ENCODE measurements at places on chromosomes 1 and 21.

DNA sequence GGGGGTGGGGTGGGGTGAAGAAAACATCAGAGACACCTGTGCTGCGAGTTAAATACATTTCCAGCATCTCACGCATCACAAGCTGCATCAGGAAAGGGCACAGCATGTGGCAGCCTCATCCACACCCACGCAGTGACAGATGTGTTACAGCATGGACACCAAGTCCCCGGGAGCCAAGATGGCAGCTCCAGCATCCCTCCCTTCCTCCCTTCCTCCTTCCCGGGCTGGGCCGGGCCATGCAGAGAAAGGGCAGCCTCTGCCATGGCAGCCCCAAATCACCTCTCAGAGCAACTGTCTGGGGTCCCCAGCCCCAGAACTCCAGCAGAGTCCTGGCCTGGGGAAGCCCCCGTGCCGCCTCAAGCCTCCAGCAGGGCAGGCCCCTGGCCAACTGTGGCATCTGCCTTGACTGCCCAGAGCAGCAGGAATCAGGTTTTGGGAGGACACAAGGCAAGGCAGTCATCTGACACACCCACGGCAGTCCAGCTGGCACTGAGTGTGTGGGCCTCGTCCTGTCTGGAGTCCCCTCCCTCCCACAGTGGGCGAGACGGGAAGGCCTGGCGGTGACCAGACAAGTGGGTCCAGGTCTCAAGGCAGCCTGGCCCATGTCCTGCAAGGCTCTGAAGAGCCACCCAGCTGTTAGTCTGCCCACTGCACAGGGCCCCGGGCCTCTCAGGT lies 6.2 kb downstream of the SMIM1 start:
- DNase-seq = no peak

DNA sequence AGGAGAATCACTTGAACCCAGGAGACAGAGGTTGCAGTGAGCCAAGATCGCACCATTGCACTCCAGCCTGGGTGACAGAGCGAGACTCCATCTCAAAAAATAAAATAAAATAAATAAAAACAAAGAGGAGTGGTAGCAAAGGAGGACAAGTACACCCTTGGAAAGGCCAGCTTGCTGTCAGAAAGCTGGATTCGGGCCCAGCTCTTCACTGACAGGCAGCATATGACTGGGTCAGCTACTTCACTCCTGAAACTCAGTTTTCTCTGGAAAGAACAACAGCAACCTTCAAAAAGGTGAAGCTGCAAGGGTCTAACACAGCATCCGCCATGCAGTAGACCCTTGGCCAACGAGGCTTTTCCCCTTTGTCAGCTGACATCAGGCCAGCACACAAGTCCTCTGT lies 156.0 kb upstream of the TIAM1 start:
- no peak for DNase-seq

DNA sequence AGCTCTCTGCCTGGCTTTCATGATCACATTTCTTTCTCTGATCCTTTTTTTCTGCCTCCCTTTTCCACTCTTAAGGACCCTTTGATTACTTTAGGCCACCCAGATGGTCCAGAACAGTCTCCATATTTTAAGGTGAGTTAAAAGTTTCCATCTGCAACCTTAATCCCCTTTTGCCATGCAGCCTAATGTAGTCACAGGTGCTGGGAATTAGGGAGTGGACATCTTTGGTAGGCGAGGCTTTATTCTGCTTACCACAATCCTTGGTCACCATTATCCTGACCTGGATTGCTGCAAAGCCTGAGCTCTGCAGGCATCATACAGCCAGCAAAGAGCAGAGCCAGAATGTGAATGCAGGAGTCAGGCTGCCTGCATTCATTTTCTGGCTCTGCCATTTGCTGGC lies 95.9 kb downstream of the XCL2 start:
- DNase-seq = no peak

DNA sequence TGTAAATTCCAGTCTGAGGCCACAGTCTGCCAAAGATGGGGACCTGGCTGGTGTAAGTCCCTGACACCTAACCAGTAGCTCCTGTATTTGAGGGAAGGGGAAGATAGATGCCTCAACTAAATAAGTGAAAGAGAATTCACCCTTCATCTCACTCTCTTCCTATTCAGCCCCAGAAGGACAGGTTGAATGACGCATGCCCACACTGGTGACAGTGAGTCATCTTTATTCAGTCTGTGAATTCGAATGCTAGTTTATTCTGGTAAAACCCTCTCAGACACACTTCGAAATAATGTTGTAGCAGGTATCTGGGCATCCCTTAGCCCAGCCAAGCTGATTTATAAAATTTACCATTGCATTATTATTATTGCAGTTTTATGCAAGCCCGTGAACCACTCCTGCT lies 617.0 kb upstream of the PRMT6 start:
- DNase-seq = no peak

GRCh38 chr1:148264374-148265276 lies 112.5 kb upstream of the NBPF11 start:
- DNase-seq = peak; percentile 6

GRCh38 chr1:54557671-54558355 lies 9.8 kb downstream of the ACOT11 start:
- DNase-seq = no peak

DNA sequence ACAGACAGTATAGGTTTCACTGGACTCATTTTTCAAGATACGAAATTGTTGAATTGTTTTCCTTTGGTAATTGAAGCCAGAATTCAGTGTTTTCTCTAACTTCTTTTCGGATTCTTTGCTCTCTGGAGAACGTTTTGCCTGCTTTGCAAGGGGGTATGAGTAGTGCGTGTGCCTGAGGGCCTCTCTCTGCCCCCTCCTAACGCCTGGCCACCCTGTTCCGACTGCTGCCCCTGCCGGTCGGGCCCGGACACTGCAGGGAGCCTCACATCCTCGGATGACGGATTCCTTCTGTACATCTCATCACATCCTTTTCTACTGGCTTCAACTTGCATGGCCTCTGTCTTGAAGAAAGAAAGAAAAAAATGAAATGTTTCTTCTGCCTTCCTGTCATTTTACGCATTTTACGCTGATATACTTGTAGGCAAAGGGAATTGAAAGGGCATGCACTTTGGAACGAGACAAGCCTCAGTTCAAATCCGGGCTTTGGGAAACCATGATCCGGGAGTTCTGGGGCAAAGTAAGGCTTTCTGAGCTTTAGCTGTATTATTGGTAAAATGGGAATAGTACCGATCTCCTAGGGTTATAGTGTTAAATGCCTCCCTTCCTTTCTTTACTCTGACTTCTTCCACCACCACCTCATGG lies 65.1 kb downstream of the DISC1 start:
- no peak for DNase-seq

GRCh38 chr21:36698981-36699545 lies at the start of gene SIM2:
SIM2 (plus strand) TSS chr21:36699115; CDS start chr21:36699747, 632 bp downstream.
- DNase-seq = peak; percentile 46

GRCh38 chr1:184686540-184686939 lies 68.1 kb downstream of the EDEM3 start:
- no peak for DNase-seq

DNA sequence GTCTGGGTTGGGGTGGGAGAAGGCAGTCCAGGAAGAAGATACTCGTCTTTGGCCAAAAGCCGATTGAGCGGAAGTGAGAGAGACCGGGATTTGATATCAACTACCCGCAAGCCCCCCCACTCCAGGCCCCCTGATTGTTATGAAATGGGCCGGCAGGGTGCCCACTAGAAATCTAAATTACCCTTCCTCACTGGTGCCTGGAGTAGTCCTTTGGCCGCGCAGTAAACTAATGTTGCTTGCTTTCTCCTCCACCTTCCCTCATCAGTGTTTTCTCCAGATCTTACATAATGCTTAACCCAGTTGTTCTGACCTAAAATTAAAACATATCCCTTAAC lies 119.2 kb upstream of the BARHL2 start:
- DNase-seq = no peak

- no peak for DNase-seq
These were observed 83.5 kb upstream of the GADD45A start for GRCh38 chr1:67601539-67601938.

DNA sequence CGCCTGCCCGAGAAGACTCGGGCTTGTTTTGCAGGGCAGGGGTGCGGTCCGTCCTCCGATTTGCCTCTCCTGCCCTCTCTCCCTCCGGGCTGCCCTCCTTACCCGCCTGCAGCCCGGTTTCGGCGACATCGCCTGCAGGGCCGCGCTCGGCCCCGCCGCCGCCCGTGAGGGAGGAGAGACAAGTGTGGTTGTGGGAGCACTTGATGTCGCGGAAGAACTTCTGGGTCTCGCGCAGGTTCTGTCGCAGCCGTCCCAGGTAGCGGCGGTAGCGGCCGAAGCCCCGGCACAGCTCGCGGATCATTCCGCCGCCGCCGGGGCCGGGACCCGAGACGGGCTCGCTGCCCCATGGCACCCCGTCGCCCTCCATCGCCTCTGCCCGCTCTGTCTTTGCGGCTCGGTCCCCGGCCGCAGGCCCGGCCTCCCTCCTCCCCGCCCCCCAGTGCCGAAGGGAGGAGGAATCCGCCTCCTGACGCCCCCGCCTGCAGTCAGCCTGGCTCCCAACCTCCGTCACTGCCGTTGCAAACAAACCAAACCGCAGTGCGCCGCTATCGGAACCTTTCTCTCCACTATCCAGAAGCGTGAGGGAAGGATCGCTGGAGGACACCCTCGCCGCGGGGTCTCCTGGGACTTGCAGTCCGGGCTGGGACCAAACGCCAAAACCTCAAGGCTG lies at the start of gene DSTYK:
TSS of gene DSTYK (minus strand) at position 534 of the 670 bp plus-strand sequence. CDS start at position 367, 167 bp downstream.
- peak; percentile 95 for DNase-seq

- DNase-seq = no peak
These were observed 819.9 kb downstream of the BRINP3 start for GRCh38 chr1:189657715-189658114.

DNA sequence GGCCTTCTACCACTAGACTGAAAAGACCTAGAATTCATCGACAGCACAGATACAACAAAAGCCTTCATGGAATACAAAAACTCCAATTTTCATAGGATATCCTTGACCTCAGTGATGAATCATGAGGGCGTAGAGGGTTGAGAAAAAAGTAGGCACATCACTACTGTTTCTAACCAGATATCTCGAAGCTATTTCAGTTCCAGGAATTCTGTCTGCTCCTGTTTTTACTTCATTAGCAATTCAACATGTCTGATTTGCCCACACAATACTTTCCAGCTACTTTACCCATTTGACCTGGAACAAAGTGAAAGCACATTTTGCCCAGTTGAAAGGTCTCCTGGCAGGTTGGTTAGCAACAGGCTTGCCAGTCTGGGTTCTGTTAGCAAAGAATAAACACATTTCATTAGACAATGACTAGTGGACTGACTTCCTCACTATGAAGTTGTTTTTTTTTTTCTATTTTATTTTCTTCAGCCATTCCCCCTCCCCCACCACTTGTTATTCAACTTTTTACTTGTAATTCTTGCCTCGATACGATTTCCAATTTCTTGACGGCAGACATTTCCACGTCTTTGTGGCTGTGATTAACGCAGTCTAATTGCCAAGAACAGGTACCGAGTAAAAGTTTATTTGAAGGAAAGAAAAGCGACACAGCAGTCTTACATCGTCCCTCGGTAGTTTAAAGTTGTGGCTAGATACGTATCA lies 4.0 kb upstream of the ZBTB18 start:
- DNase-seq = no peak

- no peak for DNase-seq
These were observed 12.1 kb upstream of the PTTG1IP start for GRCh38 chr21:44885615-44886014.

GRCh38 chr1:94769551-94769950 lies 50.6 kb upstream of the SLC44A3 start:
- DNase-seq = no peak

DNA sequence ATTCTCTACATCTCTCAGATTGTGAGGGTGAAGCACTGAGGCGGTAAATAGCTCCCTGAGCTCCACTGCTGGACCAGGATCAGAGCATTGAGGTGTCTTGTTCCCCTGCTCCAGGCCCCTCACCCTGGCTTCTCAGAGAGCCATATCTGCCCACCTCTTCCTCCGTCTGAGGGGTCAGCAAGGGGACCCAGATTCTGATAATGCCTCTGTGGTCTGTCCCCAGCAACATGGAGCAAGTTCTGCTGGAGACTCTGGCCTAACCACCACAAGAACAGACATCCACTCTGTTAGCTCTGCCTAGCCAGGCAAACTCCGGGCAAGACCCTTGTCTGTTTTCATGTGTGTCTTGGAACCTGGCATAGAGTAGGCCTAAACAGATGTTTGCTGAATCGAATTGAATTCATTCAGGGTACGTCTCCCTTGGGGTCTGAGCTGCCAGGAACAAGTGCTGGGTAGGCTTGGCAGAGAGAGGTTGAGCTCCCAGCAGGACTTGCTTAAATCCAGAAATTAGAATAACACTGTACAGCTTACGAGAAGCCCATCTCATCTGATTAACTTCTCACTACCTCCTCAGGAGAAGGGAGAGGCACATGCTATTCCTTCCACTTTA lies 2.3 kb downstream of the TRAF5 start:
- no peak for DNase-seq

DNA sequence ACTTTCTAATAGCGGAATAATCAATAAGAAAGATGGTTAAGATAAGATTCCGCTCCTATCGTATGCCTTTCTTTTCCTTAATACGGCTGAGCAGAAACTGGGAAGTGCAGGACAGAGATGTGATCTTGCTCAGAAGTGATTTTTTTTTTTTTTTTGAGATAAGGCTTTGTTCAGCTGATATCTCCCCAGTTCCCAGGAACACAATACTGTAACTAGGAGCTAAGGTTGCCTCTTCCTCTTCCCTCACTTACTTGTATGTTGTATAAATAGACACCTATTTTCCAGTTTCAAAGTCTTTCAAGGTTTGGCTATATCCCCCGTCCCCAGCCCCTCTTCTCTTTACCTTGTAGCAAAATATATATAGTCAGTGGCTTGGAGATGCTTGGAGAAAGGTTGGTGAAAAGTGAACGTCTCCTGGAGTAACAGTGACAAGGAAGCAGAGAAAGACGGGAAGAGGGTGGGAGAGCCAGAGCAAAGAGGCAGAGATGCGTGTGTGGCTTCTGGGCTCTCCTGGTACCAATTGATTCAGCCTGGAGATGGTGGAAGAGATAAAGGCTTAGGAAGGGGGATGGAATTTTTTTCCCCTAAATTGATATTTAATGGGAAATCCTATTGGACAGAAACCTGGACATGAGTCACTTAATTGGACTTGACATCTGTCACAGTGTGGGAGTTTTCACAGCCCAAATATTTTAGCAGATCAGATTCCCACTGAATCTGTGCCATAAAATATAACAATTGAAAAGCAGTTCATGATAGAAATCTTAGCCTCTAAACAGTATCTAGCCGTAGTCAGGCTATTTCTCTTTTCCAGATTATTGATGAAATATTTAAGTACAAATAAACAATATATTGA lies at the start of gene NHLH2:
TSS of gene NHLH2 (minus strand) at position 522 of the 856 bp plus-strand sequence. CDS start 2,754 bp downstream, outside the sequence.
- DNase-seq = no peak

DNA sequence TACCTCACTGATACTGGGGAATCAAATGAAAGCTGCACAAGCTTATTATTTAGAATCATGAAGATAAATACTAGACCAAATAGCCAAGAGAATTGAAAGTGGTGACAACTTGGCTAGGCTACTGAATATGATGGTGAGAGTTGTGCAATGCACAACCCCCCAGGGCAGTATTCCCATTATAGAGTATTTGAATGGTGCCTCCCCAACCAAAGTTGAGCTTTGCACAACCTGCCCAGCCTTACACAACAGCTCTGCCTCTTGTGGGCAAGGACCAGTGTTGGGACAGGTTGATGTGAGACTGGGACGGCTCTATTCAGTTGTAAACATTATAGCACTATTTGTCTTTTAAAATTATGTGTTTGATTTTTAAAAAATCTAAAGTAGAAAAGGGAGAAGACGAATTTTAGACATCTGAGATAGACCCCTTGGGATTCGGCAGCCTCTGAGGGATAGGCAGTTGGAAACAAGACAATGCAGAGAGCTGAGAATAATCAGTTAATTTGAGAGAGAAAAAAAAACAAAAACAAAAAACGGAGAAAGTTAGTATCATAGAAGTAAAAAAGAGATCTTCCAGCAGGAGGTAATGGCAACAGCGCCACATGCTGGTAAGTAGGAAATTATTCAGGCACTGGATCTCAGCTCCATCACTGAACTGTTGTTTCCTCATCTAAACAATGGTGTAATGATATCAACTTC lies 91.0 kb upstream of the KCNA3 start:
- DNase-seq = peak; percentile 38
